Activated CD4-positive, alpha-beta T cell treated with anti-CD3 and anti-CD28 coated beads for 48 hours (primary cell): ENCODE measurements at places on chromosomes 6 and 20.

DNA sequence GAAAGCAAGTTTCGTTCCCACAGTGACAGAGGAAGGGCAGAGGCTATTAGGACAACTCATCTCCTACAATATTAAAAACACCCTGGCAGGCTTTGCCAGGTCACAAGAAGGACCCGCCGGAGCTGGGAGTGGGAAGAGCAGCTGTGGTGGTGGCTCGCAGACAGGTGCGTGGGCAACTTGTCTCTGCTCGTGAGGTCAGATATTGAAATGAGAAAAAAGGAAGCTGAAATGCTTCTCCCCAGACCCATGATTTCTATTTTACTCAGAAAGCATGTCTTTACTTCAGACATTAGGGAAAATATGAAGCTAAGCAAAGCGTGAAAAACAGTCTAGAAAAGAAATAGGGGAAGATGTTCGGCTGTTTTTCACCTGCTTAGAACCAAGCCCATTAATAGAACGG is 166.3 kb upstream of the EEF1E1 start:
- no peak for DNase-seq

DNA sequence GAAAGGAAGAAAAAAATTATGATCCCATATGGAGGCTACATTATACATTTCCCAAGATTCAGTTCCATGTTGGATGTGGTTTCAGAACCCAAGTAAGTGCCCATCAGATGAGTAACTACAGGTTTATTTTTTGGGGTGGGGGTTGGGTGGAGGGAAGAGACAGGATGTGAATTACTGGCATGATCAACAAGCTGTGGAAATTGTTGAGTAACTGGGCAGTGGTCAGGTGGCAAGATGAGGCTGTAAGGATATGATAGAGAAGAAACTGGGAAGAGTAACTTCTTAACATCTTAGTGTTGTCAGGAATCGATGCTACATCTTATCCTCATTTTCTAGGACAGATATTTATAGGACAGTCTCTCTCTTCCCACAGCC is 153.5 kb downstream of the CFAP61 start:
- no peak for DNase-seq

GRCh38 chr6:125798734-125799508 is 8.2 kb downstream of the NCOA7 start:
- DNase-seq = no peak

DNA sequence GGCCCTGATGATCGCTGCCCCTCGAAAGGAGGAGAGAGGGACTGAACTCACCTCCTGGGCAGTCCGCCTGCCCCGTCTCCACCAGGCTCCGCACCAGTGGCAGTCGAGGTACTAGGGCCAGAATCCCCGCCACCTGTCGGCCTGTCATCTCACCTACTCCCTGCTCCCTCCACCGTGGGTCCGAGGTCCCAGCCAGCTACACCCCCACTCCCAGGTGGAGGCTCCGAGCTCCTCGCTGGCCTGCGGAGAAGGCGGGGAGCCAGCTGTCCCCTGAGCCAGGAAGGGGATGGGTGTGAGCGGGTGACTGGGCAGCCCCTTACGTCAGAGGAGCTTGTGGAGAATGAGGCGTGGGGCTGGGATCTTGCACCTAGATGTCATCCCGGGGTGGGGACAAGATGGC is 1066.5 kb upstream of the MANEA start:
- no peak for DNase-seq

DNA sequence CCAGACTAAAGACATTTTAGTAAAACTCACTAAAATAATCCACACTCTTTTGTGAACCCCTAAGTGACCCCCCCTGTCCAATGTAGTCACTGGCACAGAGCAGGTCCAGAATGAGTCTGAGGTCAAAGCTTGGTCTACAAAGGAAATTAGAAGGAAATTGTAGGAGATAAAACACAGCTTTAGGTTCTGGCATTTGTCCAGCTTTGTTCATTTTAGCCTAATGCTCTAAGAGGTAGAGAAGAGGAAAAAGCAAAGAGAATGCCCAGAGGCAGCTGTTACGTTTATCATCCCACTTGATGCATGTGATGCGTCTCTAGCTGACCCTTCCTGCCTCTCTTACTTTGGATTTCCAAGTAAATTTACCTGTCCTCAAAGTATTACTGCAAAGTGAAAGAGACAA is 62.5 kb downstream of the CNKSR3 start:
- no peak for DNase-seq

GRCh38 chr20:21781446-21782075 is 76.1 kb downstream of the PAX1 start:
- no peak for DNase-seq

DNA sequence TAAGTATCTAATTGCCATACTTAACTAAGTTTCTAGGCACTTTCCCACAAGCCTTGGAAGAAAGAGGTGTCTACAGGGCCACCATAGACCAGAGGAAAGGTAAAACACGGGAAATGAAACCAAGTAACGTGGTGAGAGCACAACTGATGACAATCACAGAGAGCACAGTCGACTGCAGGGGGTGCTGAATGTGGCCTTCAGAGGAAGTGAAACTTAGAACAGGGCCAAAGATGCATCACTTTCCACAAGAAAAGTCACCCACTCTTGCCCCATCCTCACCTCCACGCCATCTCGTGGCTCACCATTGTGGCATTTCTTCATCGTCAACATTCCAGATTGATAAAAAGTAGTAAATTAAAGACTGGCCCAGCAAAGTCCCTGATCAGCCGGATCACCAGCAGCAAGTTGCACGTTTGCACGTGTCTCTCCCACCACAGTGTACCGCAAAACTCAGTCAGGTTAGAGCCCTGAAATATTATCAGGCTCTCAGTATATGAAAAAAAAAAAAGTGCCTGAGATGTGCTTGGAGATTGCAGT is 31.4 kb downstream of the HIVEP2 start:
- DNase-seq = peak; percentile 81

DNA sequence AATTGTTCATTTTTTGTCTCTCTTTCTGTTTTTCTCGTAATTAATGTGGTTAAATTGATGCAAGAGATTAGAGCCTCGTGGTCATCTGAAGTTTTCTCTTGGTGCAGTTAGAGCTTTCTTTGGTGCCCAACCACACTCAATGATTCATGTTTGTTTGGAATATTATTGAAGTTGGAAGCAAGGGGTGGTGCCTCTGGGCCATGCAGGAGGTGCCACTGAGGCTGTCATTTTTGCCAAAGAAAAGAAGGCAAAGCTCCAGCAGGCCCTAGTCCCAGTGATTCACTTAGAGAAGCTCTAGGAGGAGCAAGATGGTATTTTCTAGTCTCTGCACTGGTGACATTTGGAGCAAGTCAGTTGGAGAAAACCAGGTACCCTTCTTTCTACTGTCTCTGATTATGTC is 144.5 kb upstream of the RALGAPA2 start:
- DNase-seq = no peak

DNA sequence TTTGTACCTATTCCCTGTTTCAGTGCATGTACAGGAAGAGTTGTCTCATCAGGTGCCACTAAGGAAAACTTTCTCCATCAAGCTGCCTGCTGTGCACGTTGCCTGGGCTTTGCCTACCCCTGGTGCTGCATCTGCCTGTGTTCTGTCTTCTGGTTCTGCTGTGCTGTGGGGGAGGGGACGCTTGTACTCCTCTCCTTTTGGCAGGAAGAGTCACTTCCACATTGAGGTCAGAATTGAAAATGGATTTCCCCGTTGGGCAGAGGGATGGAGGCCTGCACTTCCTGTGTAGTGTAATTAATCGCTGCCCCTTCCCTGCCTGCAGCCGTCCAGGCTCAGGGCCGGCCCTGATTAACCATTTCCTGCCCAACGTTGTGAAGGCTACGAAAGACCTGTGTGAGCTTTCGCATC is 153.3 kb downstream of the SCML4 start:
- DNase-seq = peak; percentile 22

DNA sequence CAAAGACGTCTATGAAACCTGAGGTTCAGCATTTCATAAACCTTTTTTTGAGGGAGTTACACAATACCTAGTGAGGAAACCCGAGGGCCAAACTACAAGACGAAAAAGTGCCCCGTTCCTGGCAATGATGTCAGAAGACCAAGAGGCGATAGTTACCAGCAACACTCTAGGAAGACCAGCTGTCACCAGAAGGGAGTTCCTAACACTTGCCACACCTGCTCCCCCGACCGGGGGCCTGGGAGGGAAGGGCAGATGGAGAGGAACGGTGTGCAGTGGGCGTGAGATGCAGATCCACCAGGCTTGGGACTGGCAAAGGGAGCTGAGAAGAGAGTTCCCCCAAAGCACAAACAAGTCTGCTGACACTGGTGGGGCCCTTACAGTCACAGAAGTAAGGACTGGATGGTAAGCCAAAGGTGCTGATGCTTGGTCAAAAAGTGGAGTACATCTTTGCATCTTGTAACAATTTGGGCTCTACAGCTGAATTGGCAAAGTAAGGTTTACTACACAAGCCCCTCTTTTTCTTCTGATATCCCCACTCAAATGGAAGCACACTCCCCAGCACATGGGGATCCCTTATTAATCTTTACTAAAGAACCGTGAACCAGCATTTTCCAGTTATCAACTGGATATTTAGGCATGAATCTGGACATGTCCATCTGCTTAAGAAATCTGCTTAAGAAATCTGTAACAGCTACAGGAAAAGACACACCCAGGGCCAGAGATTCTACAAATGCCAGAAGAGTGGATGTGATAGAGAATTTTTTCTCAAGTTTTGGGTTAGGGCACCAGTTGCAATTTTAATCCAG is 38.5 kb downstream of the PANK2 start:
- DNase-seq = no peak

- DNase-seq = no peak
These were observed 458.7 kb upstream of the AGPAT4 start for GRCh38 chr6:161732594-161732993.

GRCh38 chr20:60269573-60270162 is 311.4 kb downstream of the CDH26 start:
- no peak for DNase-seq

DNA sequence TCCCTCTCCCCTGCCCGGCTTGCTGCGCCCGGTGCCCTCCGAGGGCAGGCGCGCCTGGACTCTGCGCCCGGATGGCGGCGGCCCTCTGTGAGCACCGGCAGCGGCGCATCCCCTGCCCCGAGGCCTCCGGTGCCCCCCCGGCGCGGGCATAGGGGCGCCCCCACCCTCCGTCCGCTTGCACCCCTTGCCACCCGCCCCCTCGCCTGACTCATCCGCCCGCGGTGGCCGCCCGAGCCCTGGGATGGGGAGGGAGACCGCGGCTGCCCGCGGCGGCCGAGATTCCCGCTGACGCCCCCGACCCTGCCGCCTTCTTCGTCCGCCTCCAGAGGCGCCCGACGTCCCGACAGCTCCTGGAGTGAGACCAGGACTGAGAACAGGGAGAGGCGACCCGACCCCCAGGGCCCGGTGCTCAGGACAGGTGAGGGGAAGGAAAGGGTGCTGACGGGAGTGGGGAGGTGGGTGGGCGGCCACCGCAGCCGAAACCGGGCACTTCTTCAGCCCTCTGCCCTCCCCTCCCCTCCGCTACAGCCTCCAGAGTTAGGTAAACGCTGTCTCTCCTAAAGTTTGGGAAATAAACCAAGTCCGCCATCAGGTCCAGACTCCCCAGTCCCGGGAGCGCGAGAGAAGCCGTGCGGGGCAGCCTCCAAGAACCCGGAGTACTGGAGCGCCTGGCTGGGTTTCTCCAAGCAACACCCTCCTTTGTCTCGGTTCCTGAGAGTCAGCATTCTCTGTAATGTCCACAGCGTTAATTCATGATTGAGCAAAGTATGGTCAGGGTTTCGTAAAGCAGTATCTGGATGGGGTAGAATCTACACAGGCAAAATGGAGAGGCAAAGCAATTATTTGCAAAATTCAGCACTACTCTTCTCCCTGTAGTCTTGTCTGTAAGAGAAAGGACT is 539 bp downstream of the TMEM200A start:
- peak; percentile 28 for DNase-seq

GRCh38 chr6:79605061-79605460 is 26.1 kb upstream of the SH3BGRL2 start:
- DNase-seq = no peak

DNA sequence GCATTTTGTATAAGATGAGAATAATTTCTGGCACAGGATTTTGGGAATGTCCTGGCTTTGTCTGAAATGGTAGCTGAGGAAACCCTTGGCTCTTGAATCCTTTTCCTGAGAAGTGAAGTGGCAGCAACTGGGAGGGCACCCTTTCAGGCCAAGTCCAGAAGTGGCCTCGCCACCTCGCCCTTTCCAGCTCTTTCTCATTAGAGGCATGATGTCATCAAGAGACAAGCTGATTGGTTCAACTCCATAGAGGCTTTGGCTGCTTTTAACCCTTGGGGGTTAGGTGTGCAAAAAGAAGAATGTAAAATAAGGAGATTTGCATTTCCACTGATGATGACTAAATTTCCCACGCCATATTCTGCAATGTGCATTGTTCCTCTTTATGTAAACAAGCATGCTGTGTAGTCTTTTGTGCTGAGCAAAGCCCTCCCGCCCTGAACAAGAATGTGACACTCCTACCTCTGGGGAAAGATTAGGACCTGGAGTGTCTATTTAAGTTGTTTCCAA is 116.5 kb downstream of the TCP11 start:
- no peak for DNase-seq

- no peak for DNase-seq
These were observed 43.5 kb downstream of the AKIRIN2 start for GRCh38 chr6:87658516-87658915.

- no peak for DNase-seq
These were observed 11.5 kb downstream of the RIOK1 start for GRCh38 chr6:7401075-7401474.

GRCh38 chr20:33339515-33340058 is 56.6 kb downstream of the BPIFB1 start:
- DNase-seq = no peak

DNA sequence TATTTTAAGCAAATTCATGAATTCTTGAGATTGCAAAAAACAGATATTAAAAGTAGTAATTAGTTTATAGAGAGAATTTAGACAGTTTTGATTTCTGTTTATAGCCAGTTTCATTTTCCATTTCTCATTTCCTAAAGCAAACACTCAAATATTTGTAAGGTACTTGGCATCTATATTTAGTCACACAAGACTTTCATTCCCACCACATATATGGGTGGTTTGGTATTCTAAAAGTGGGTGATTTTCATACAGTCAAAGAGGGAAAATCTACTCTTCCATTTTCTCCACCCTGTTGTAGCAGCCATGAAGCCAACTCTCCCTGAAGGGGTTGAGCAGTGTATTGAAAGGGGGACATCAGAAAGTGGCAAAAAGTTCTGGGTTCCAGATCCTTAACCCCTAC is 181.1 kb upstream of the SUPT3H start:
- DNase-seq = no peak

- no peak for DNase-seq
These were observed 35.9 kb downstream of the SRC start for GRCh38 chr20:37381621-37382471.

GRCh38 chr6:39776581-39776980 is 15.6 kb upstream of the DAAM2 start:
- DNase-seq = no peak

GRCh38 chr6:21070620-21071019 is 522.9 kb upstream of the SOX4 start:
- no peak for DNase-seq

GRCh38 chr20:7091655-7092054 is 324.2 kb downstream of the BMP2 start:
- no peak for DNase-seq

GRCh38 chr20:31790401-31790800 is 28.8 kb upstream of the MYLK2 start:
- DNase-seq = no peak

DNA sequence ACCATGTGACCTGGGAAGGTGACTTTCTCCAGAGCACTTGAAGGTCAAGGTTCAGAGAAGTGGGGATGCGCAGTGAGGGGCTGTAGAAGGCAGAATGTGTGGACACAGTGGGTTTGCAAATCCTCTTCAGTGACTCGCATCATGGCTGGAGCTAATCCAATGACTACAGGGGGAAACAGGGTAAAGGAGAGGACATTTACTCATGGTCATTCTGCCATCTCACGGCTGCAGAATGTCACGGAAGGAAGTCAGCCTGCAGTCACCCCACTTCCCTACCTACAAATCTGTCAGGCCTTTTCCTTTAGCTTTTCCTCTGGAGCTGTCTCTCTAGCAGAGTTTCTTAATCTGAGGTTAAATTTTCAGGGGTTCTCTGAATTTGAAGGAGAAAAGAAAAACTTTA is 337.6 kb downstream of the CDC5L start:
- no peak for DNase-seq
